Left colon (tissue), 2 donors: ENCODE measurements at places on chromosomes 3 and 15. TPM values are rescaled to one million over a fixed set of nuclear protein-coding genes. Genes with fewer than 3 reads are reported as not detected.

GRCh38 chr3:192433704-192434103 is 293.6 kb downstream of the FGF12 start:
- DNase-seq = no peak

- DNase-seq = no peak
These were observed 24.6 kb downstream of the TRA2B start for GRCh38 chr3:185912929-185913901.

DNA sequence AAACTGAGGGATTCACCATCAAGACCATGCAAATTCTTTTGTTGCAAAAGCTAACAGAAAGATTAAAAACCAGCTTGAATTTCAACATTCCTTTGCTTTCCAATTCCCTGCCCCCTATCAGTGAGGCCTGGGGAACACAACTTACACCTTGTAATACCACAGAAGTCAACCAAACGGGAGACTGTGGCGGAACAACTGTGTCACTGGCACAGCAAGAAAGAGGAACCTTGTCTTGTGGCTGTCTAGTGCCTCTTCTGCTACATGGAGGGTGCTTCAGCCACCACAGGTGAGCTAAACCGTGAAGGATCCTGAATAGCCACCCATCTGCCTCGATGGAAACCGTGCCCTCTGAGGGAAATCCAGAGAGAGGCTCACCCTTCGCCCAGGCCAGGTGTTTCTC is 11.4 kb downstream of the CCDC12 start:
- no peak for DNase-seq

DNA sequence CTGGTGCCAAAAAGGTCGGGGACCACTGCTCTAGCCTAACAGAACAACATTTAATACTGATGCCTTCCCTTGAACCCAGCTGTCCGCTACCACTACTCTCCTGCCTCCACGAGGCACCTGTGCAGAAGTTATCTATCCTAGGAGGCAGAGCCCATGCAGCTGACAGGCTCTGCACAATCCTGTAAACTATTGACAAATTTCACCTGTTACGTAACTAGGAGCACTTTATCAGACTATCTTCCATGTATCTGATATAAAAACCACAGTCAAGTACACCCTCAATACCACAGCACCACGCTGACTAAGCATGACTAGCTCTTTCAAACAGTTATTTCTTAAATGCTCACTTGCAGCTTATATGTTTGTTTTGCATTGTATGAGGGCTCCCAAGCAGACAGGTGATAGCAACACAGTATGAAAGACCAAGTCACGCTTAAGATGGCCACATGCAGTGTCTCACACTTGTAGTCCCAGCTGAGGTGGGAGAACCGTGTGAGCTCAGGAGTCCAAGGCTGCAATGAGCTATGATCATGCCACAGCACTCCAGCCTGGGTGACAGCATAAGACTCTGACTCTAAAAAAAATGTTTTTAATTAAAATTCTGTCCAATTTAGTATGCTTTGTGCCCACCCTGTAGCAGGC is 4.5 kb upstream of the IL17RC start:
- no peak for DNase-seq

DNA sequence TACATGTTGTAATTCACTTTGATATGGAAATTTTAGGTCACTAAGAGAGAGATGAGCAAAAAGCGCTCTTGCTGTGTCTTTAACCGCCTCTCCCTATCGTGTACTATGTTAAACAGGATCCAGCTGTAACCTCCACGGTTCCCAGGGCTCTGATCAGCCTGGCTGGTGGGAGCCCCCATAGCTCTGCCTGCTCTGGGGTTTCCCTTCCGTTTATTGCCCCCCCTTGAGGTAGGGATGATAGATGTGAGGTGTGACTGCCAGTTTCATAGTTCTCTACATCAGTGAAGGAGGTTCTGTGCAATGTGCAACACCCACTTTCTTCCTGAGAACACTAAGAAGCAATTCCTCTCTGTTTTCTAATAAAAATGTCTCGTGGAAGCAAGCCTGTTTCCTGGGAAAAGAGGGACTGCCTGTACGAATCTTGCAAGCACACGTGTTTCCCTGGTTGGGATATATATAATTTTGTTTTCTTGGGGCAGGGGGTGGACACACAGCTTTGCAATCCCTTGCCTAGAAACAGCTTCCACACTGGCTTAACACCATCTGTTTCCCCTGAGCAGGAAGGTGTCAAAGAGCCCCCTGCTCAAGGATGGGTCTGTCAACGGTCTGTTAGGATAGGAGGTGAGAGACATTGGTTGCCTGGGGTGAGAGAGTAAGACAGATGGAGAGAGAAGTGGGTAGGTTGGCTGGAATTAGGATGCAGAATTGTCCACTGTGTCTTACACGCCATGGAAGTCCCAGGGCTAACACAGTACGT is 23.8 kb downstream of the CORO2B start:
- no peak for DNase-seq

- DNase-seq = no peak
These were observed 113.2 kb upstream of the MYO5C start for GRCh38 chr15:52408823-52409222.

GRCh38 chr3:126137490-126138130 is 42.8 kb downstream of the ALDH1L1 start:
- no peak for DNase-seq

DNA sequence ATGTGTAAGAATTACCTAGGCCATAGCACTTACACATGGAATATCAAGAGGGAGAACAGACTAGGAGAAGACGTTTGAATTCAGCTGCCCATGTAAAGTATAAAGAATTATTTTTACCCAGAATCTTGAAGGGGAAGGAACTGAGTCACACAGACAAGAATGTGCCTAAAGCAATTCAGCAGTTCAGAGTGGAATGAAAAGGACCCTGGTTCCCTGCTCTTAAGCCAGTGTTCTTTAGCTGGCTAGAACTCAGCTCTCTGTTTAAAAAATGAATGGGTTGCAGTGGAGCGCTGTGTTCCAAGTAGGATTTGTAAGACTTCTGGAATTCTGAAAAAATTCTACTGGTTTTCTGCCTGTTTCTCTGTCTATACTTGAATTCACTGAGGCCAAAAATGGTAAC is 440.2 kb downstream of the LPP start:
- DNase-seq = no peak

DNA sequence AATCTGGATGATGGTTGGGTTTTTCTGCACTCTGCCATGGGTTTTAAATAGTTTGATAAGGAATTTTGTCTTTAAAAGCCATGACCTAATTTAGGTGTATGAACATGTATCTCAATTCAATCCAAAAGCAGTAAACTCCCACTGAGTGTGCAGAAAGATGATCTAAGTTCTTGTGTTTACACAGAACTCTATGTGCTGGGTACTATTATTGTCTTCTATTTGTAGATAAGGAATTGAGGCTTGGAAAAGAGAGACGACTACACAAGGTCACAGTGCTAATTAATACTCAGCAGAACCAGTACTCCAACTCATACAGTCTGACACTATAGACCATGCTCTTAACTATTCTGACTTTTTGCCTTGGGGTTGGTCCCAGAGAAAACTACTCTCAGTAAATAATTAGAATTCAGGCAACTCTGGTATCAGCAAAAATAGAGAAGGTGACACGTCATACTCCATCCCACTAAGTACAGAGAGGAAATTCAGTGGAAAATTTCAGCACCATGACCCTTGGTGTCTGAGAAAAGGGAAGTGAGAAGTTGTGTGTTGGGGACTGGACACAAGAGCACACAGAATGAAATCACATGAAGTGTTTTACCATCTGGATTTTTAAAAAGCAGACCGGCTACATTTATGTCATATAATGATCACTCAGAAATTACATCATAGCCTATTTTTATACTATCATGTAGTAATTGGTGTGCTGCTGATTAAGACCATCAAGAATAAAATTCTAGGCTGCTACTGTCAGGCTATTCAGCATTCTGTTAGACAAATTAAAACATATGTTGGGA is 18.3 kb upstream of the MYH15 start:
- no peak for DNase-seq

GRCh38 chr15:101379647-101380046 is 84.6 kb upstream of the SNRPA1 start:
- DNase-seq = no peak

DNA sequence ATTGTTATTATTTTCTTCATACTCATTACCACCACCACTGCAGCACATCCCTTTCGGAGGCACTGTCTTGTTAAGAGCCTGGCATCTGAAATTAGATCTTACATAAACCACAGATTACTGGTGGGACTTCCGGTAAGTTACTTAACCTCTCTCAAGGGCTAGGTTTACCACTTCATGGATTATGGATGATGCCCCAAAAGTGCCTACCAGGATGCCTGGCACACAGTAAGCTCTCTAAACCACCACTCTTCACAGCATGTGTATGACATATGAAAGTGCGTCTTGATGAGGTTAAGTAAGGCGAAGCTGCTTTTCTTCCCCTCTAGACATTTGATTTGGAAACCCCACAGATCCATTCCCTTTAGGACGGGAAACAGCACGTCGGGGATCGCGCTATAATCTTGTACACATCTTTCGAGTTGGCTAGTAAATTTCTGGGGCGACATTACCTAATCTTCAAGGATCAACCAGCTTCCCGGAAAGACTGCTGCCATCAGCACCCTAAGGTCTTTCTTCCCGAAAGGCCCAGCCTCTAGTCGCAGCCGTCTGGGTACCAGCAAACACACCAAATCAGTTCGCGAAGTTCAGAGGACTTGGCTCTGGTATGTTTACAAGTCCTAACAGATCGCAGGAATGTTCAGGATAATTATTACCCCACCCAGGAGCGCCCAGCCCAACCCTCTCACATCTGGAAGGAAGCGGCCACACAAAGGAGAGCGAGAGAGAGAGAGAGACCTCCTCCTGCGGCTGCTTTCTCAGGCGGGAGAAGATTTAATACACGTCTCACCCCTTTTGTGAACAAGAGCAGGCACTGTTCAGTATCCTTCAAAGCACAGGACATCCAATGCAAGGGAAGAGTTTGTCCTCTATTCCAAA is 155.1 kb upstream of the FRMD4B start:
- no peak for DNase-seq

GRCh38 chr3:185678027-185678426 is 91.9 kb downstream of the SENP2 start:
- DNase-seq = no peak

GRCh38 chr3:59444676-59445075 is 394.9 kb upstream of the CFAP20DC start:
- DNase-seq = no peak

GRCh38 chr3:119880966-119881365 is 99.1 kb downstream of the NR1I2 start:
- DNase-seq = no peak

DNA sequence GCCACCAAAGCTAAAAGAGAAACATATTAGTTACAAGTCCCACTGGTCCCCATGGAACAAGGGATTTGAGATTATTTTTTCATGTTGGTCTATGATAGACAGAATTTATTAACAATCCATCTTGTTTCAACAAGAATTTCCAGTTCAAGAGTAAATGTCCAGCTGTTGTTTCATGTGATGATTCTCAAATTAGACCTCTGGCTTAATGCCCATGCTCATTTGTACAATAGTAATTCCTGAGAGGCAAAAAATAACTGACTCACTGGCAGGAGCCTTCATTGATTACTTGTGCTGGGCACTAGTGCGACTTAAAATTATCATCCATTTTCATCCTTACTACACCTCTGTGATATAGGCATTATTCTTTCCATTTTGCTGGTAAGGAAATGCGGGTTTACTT is 171.3 kb downstream of the ITPR1 start:
- no peak for DNase-seq

GRCh38 chr3:164387236-164387635 is 691.1 kb downstream of the SI start:
- no peak for DNase-seq

DNA sequence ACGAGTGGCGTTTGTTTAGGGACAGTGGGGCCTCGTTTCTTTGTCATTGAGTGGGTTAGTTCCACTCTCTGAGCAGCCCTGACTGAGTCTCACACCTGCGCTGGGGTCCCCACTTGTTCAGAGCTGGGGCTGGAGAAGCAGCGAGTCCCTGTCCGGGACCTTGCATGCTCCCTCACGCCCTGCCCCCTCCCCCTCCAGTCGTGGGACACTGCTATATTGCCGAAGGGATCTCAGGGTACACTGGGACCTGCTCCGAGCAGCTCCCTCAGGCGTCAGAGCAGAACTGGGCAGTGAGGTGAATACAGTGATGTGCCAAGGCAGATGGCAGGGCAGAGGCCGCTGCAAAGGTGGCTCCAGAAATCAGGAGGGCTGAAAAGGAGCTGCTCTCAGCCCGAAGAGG is 59.9 kb upstream of the KLF13 start:
- DNase-seq = peak; percentile 41

DNA sequence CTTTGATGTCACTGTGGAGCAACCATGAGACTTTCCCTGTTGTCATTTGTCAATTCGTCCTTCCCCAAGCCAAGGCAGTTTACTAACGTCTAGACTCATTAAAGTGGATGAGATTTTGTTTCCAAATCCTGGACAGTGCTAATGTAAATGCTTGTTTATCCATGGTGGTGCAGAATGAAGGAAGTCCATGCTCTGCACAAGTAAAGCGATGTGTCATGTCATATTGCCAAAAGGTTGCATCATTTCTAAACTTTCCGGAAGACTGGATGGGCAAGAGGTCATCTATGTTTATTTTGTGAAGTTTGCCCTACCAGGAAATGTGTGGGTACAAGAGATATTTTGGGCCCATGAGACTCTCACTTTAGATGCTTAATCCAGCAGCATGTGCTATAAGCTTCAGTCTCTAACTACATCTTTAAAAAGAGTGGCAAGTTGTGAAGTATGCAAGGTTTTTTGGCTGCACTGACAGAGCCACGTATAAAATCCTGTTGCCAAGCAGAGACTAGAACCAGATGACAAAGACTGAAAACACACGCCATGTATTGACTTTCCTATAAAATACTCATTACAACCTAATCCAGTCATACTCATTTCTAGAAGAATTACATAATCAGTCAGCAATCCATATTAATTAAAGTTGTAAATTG is 72.1 kb upstream of the FNDC3B start:
- DNase-seq = no peak

- no peak for DNase-seq
These were observed 369.9 kb upstream of the MCTP2 start for GRCh38 chr15:93861413-93861812.

- no peak for DNase-seq
These were observed 339.9 kb upstream of the BCHE start for GRCh38 chr3:166177130-166177529.

RPUSD2 gene
- 9.9 TPM for total RNA-seq

NRROS gene
- 1.3 TPM for total RNA-seq

OCA2 gene
- 0.31 TPM for total RNA-seq

CLDN11 gene
- 4.3 TPM for total RNA-seq

ITGA11 gene
- 1.4 TPM for total RNA-seq

ZNF662 gene
- total RNA-seq = 5.9 TPM

REC114 gene
- not detected for total RNA-seq

POPDC2 gene
- 1.1 TPM for total RNA-seq

SLC27A2 gene
- 43.1 TPM for total RNA-seq

NRG4 gene
- 4.0 TPM for total RNA-seq

CACNA2D2 gene
- 3.2 TPM for total RNA-seq
